ENCODE measurements at places on chromosomes 2 and 18.

GRCh38 chr2:39217192-39217550, 26.6 kb downstream of the CDKL4 start:
- no peak for DNase-seq

- DNase-seq, result no peak
Observed at GRCh38 chr2:56199492-56199891, 15.7 kb downstream of the CCDC85A start.

- DNase-seq, result no peak
Observed at GRCh38 chr2:235008584-235009044, 56.8 kb downstream of the SH3BP4 start.

- no peak for DNase-seq
Observed at GRCh38 chr2:3110994-3111666, 266.5 kb downstream of the EIPR1 start.

DNA sequence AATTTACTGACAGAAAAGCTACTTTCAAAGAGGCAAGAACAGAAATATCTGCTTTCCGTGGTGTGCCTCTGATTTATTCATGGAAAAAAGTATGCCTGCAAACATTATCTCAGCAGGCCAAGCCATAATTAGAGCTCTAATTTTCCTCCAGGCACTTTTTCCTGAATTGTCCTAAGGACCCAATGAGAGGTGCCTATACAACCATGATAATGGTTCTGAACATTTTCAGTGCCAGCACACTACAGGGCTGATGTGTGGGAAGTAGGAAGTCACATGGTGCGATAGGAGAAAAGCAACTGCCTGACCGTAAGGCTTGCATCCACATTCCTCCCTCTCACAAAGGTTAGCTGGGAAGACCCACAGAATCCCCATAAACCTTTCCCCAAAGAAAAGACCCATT, 45.9 kb upstream of the EGR4 start:
- no peak for DNase-seq

- no peak for DNase-seq
Observed at GRCh38 chr2:54574860-54575247, 118.7 kb downstream of the SPTBN1 start.

GRCh38 chr2:109290887-109291643, 162.1 kb downstream of the SH3RF3 start:
- no peak for DNase-seq

DNA sequence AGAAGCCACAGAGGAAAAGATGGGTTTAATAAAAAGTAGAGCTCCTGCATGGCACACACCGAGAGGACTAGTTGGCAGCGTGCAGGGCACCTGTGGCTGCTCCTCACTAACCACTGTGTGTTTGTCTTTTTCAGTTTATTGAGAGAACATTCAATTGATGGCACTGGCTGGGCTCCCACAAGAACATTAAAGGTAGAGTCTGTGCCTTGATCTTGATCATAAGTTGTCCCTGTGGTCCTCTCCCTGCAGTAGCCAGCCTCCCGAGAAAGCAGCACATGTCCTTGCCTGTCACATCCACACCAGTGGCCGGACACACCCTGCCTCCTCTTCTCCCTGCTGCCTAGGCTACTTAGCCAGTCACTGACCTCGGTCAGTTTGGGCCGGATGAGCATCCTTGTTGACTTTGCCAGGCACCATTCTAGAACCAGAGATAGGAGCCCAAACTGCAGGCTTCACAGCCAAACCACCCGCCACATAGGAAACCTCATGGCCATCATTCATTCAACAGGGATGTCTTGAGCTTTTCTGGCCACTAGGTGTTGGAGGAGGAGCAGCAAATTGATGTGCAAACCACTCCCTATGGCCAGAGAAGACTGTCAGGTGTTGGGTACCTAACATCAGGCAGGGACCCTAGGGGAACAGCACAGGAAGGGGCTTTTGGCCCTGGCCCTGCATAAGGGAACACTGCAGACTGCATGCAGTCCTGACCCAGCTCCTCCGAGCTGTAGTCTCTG, 30.2 kb upstream of the SCLY start:
- DNase-seq, result no peak

DNA sequence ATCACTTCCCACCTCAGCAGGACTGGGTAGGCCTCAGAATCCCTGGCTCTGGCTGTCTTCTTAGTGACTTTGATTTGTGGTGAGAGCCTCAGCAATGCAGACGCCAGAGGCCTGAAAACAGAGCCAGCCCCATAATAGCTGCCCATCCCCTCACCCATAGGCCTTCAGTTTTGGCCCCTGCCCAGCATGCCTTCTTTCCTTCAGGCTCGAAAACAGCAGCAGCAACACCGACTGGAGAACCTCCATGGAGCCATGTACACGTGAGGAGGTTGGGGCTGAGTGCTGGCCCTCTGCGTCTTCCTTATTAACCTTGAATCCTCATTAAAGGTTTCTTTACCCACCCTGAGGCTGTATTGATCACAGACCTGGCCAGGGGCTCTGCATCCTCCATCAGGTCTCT, 1.7 kb downstream of the RNF181 start:
- DNase-seq, result no peak

- peak; percentile 89 for DNase-seq
Observed at GRCh38 chr2:23925702-23926289, 1.1 kb downstream of the ATAD2B start.

Data from RKO (cell line).